Fibroblast of skin of right biceps (primary cell): ENCODE measurements at places on chromosomes 7 and 10.

- no peak for DNase-seq
Observed at GRCh38 chr10:20065814-20066213, 249.6 kb downstream of the PLXDC2 start.

- no peak for DNase-seq
Observed at GRCh38 chr7:81803267-81803666, 33.4 kb upstream of the HGF start.

GRCh38 chr7:25675789-25676474 lies 447.6 kb upstream of the NPVF start:
- DNase-seq, result no peak

DNA sequence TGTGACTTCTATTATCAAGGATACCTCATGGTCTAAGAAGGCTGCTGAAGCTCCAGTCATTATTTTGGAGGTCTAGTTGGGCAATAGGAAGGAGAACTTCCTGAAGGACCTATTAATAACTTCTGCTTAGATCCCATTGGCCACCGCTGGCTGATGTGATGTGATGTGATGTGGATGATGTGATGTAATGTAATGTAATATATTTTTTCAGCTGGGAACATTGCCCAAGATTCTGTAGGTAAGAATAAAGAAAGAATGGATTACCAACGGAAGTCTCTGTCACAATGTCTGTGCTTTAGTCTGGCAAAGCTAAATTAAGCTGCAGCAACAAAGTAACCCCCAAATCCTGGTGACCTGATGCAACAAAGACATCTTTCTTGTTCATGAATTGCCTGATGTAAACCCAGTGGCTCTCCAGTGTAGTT lies 233.7 kb downstream of the PTEN start:
- DNase-seq, result no peak

DNA sequence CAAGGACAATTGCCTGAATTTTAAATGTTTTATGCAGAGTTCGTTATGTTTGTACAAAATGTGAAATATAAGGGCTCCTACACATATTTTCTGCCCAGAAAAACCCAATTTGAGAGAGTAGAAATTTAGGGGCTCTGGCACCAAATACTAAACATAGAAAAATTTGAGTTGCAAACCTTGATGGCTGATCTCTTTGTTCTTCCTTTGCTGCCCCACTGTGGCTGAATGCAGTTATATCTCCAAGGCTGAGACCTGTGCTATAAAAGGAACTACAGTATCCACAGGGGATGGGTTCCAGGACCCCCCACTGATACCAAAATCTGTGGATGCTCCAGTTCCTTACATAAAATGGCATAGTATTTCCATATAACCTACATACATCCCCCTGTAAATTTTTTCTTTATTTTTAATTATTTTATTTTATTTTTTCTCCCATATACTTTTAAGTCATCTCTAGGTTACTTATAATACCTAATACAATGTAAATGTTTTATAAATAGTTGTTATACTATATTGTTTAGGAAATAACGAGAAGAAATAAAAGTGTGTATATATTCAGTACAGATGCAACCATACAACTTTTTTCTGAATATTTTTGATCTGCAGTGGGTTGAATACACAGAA lies 22.5 kb downstream of the CFAP43 start:
- DNase-seq, result peak; percentile 38
